ENCODE measurements at places on chromosomes 1 and 21. TPM values are rescaled to one million over a fixed set of nuclear protein-coding genes. Genes with fewer than 3 reads are reported as not detected.

Gene LCE3D
- total RNA-seq = not detected

Gene NUP210L
- not detected for total RNA-seq

Gene ACP6
- total RNA-seq = 7.2 TPM

Gene AMY1B
- total RNA-seq = not detected

Gene FCRL2
- total RNA-seq = not detected

Gene PM20D1
- total RNA-seq = not detected

Gene SPRR1B
- not detected for total RNA-seq

Gene LGR6
- not detected for total RNA-seq

Gene C1orf35
- total RNA-seq = 5.7 TPM

Gene MX2
- total RNA-seq = not detected

Gene TMEM82
- total RNA-seq = not detected

Gene FCRLA
- total RNA-seq = 0.67 TPM

Gene CRP
- total RNA-seq = not detected

Gene SLC30A2
- total RNA-seq = under 0.01 TPM

Gene HSPB7
- 0.17 TPM for total RNA-seq

Gene ANKRD45
- total RNA-seq = 1.7 TPM

Gene GPR37L1
- total RNA-seq = not detected

Gene CYP4A22
- not detected for total RNA-seq

Gene OR6N1
- total RNA-seq = not detected

Gene PLCH2
- total RNA-seq = 157 TPM

Gene HP1BP3
- 203 TPM for total RNA-seq

Gene CD160
- total RNA-seq = not detected

Gene CLCNKA
- not detected for total RNA-seq

Gene AJAP1
- 5.0 TPM for total RNA-seq

Gene B3GALNT2
- 66.3 TPM for total RNA-seq

Gene ELOA
- total RNA-seq = 59.9 TPM

Gene S100A9
- 95.5 TPM for total RNA-seq

Gene ITLN1
- not detected for total RNA-seq

Gene PSMG1
- total RNA-seq = 82.7 TPM
